ENCODE measurements at places on chromosomes 12 and 14.

- no peak for DNase-seq
Measured at GRCh38 chr12:44531320-44531971, 344.7 kb downstream of the NELL2 start.

DNA sequence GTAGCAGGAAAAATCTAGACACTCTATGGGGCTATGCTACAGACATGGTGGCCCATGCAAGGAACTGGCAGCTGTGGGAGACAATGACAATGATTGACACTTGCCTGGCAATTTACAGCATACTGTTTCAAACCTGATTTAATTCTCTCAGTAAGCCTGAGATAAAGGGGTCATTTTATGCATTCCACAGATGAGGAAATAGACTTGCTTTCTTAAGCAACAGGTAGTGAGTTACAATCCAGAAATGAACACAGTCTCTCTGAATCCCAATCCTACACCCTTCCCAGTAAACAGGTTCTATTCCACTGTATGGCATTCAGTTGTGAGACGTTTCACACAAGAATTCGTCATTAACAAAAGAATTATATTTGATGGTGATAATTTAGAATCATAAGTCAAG is 15.5 kb upstream of the PCNX1 start:
- DNase-seq = no peak

DNA sequence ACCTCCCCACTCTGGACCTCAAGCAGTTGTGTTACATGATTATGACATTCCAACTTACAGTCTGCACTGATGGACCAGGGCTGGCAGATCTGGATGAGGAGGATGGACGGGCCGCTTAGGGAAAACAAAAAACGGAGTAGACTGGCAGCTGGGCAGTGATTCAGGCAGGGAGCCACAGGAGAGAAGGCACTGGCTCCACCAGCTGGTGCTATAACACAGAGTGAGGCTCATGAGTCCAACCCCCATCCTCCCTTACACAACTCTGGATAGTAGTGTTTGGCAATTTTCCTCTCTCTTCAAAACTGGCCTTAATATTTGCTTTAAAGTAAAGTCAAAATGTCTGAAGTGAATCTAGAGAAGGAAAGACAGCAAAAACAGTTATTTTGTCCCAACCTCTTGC is 9.7 kb upstream of the RIC8B start:
- no peak for DNase-seq

DNA sequence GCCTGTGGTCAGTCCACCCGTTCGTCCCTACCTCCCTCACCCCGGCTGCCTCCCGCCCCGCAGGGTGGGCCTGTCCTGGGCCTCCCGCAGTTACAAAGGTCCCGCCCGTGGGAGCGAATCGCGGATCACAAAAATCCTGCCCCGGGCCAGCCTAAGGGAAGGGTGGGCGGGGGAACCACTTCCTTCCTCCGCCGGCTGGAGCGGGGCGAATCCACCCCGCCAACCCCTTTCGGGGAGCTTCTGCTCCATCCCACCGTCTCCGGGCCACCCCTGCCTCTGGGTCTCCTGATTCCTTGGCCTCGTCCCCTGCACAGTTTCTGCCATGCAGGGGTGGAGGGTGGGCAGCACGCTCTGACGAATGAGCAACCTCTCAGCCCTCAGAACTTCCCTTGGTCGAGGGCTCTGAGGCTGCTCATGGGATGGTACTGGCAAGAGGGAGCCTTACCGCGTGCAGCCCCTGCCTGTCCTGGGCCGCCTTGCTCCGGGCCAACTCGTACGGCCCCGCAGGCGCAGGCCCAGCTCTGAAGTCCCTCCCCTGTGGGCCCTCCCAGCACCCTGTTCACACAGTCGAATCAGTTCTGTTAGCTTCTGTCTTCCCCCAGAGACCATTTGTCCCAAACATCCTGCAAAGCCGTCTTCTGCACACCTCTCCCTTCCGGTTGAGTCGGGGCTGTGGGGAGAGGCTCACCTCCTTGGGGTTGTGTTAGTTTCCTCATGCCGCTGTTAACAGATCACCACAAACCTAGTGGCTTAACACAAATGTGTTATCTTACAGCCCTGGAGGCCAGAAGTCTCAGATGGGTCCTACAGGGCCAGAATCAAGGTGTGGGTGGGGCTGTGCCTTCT is 589 bp upstream of the HVCN1 start:
- peak; percentile 56 for DNase-seq

DNA sequence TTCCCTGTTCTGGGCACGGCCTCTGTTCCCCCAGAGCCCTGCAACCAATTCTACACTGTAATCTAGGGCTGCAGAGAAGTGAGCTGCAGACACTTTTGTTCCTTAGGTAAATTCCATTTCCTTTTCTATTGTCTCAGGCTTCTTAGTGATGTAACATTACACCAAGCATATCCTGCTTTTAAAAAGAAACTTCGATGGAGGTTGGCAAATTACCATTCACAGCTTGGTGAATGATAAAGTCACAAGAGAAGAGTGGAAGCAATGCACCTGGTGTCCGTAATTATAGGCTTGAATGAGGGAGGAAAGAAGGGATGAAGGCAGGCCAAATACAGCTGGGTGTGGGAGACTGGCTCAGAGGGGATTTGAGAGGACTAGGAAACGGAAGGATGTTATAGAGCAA is 68.6 kb downstream of the PPM1A start:
- no peak for DNase-seq

GRCh38 chr12:52260361-52261207 is 13.9 kb upstream of the KRT86 start:
- no peak for DNase-seq

- no peak for DNase-seq
Measured at GRCh38 chr12:62194031-62194430, 66.2 kb upstream of the USP15 start.

All from mesothelial cell of epicardium (in vitro differentiated cells).